CD4-positive, alpha-beta T cell treated with Interleukin-4 for 4 hours (primary cell): ENCODE measurements at places on chromosomes 5 and 9.
A peak's percentile ranks its signal among the peaks of the same experiment; 100 is the strongest.

GRCh38 chr9:109030426-109030825, 17.1 kb upstream of the CTNNAL1 start:
- DNase-seq: no peak

- DNase-seq: no peak
Measured at GRCh38 chr9:127067603-127068220, 54.7 kb downstream of the ANGPTL2 start.

DNA sequence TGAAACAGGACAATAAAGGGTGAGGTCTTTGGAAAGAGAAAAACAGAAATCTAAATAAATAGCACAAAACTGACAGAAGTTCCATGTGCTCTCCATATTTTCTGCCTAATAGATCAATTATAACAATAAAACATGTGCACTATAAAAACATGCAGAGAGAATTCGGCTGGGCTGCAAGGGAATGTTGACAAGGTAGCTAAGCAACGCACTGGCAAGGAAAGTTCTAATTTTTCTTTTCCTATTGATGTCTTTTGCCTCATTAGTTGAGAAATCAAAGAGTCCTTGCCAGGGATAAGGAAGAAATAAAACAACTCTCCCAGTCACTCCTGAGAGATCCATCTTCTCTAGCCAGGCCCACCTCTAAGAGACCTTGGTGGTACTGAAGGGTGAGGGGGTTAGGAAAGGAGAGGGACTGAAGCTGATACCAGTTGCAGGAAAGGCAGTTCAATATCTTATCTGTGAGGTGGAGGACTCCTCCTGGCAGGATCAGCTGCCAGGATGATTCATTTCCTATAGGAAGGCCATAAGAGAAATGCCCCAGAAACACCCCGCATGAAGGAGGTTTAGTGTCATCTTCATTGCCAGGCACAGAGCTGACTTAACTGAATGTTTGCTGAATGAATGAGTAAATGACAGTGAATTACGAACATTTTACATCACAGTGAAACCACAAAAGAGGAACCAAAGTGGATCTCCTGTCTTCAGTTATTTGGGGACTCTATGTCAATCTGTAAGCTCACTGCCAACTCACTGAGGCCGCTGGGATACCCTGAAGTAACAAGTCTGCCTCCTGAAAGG, 63.7 kb upstream of the IFNK start:
- DNase-seq: peak; percentile 6

DNA sequence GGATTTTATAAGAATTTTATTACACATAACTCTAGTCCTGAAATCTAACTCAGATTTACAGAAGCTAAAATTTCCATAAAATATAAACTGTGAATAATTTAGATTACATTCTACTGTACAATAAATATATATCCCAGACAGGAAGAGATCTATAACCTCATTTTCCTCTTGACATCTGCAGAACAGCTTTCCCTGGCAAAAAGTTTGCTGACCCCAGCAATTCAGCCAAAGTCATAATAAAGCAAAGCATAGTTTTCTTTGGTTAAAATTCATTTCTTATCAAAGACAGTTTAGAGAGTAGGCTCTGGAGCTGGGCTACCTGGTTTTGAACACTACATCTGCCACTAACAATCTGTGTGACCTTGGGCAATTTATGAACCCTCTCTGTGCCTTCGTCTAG, 372.5 kb downstream of the CAAP1 start:
- no peak for DNase-seq

DNA sequence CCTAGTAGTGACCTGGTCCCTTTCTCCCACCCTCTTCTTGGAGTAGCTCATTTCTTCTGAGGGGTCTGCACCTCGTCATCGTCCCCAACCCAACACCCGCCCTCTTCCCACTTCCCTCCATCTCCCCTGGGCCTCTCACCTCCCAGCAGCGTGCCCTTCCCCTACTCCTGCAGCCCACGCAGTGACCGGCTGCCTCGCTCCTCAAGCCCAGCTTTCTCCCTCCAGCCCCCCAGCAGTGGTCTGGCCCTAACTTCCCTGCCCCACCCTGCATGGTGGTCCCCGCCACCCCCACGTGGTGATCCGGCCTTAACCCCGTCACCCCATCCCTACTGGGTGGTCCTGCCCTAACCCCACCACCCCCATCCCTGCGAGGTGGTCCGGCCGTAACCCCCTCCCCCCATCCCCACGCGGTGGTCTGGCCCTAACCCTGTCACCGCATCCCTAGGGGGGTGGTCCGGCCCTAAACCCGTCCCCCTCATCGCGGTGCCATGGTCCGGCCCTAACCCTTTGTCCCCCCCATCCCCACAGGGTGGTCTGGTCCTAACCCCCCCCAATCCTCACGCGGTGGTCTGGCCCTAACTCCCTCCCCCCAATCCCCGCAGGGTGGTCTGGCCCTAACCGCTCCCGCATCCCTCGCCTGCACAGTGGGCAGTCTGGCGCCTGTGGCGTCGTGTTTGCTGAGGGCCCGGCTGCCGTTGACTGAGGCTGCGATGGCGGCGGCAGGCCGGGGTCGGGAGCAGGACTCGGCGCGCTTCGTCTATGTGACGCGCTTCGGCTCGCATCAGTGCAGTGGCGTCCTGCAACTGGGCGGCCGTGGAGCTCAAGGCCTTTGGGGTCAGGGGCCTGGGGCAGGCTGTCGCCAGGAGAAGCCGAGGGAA, at the start of gene C5orf47:
TSS of gene C5orf47 (plus strand) at position 617 of the 878 bp plus-strand sequence. CDS start at position 711, 94 bp downstream.
- DNase-seq: no peak

DNA sequence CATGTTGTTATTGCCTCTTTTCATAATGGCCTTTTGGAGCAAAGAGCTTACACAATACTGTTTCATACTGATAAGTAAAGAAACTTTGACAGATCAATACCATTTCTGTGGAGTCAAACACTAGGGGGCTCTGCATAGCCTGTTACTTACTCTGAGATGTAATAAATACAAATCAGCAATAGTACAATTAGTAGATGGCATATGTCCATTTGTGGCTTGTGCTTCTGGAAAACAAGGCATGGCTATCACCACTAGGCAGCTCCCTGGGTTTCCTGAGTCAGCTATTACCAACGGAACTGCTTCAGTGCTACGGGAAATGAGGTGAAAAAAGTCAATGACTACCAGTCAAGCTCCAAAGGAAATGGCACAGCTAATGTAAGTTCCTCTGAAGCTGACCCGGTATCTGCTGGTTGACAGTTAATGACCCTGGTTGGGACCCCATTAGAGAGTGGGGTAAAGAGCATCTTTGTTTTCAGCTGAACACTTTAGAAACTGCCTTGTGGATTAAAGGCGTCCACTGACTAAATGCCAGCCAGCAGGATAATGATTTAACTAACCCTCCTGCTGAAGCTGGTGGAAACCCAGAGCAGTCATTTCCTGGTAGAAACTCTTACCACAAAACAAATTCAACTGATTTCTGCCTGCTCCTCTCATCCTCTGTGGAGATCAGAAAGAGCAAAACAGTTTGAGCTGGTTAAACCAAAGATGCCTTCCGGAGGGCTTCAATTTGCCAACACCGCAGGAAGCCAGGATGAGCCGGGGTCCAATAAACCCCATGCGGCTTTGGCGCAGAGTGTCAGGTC, 69.0 kb upstream of the FAM169A start:
- peak; percentile 27 for DNase-seq

GRCh38 chr5:119307170-119307569, 48.6 kb upstream of the TNFAIP8 start:
- no peak for DNase-seq

DNA sequence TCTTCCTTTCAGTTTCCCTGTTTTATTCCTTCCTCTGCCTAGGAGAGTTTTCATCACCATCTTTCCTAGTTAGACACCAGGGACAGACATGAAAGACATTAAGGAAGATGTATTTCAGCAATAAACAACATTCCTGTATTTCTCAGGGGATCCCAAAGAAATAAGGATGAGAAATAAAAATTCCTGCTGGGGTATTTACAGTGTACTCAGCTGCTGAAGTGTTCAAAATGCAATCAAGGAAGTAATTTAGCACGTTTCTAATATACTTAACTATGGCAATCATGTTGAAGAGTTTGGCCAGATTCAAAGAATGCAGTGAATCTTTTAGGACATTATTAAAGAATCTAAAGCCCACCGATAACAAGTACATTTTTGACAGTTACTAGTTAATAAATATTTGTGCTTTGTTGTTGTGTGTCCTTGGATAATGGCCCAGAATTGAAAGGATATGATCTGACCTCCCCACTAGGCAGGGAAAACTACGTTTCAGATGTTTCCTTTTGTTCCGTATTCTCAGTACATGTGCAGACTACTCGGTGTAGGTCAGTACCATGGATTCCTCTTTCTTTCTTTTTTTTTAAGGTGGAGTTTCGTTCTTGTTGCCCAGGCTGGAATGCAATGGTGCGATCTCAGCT, 46.8 kb downstream of the INIP start:
- no peak for DNase-seq

GRCh38 chr5:8844206-8844605, 701.7 kb downstream of the SEMA5A start:
- DNase-seq: no peak

DNA sequence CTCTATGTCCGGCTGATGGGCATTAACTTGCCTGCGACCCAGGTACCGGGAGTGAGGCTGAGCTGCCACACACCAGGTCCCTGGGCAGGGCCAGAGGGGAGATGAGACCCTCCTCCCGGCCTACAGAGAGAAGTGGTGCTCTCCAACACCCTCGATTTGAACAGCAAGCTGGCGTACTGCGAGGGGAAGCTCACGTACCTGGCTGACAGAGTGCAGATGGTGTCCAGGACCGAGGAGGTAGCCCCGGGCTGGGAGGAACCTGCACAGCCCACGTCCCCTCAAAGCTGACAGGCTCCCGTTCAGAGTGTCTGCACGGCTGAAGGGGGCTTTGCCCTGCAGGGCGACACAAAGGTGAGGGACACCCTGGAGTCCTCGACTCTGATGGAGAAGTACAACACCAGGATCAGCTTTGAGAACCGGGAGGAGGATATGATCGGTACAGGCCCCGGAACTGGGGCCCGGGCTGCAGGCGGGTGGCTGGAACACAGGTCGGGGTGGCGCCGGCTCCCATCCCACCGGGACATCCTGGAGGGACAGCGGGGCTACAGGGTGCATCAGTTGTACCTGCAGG, 1.0 kb upstream of the RABL6 start:
- DNase-seq: no peak

DNA sequence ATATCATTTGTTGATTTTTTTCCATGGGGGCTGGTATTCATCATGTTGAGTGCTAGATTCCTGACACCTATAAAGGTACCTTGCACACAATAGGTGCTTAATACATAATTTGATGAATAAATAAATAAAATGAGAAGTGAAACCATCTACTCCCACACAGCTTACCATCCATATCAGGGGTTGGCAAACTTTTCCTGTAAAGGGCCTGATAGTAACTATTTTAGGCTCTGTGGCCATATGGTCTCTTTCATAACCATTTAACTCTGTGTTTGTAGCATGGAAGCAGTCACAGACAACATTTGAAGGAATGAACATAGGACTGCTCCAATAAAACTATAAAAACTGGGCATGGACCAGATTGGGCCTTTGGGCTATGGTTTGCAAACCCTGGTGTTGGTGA, 100.3 kb downstream of the GCNT1 start:
- no peak for DNase-seq

GRCh38 chr9:23380821-23381220, 445.2 kb downstream of the ELAVL2 start:
- DNase-seq: no peak

DNA sequence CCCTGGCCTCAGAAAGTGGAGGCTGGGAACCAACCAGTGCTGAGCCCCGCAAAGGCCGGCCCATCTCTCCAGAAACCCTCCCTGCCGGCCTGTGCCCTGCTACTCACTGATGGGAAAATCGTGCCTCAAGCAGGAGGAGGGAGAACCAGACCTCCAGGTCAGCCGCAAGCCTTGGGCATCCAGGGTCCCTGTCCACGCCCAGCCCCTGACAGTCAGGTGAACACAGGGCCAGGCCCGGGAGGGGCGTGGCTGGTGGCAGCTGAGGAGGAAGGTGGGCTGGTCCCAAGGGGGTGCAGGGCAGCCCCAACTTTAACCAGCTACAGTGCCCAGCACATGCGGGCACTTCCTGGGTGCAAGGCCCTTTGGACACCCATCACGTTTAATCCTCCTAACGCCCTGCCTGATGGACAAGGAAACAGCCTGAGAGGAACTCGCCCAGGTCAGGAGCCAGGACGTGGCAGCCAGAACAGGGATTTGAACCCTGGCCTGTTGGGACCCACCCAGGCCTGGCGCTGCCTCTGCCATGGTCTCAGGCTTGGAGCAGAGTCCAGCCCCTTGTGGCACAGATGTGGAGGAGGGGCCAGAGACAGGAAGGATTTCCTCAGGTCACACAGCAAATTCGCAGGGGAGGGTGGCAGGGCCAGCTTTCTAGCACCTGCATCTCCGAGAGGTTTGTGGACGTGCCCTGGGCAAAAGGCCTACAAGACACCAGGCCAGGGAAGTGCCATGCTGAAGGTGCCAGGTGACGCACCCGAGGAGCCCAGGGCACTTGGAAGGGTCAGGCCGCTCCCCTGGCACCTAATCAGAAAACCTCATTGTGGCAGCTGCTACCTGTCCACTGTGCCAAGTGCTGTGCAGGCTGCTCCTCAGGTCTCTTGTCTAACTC, 4.5 kb downstream of the RALGDS start:
- no peak for DNase-seq

GRCh38 chr5:126656401-126657007, 55.8 kb downstream of the PHAX start:
- peak; percentile 46 for DNase-seq

DNA sequence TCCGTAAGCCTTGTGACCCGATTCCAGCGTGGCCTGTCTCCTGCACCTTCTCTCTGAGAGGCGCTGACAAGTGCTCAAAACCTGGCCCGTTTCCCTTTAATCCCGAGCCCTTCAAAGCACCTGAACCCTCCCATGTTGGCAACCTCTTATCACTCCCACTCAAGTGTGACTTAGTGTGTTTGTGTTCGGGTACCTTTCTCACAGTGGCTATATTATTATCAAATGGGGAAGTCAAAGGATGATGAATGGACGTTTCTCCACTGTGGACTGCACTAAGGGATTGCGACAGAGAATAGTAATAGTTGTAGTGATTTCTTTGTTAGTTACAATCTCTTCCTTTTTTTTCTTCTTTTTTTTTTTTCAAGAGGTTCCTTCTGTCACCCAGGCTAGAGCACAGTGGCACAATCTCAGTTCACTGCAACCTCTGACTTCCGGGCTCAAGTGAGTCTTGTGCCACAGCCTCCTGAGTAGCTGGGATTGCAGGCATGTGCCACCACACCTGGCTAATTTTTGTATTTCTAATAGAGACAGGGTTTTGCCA, 65.4 kb upstream of the TNFSF8 start:
- DNase-seq: no peak

GRCh38 chr5:173671121-173671949, 54.9 kb upstream of the BOD1 start:
- DNase-seq: no peak

DNA sequence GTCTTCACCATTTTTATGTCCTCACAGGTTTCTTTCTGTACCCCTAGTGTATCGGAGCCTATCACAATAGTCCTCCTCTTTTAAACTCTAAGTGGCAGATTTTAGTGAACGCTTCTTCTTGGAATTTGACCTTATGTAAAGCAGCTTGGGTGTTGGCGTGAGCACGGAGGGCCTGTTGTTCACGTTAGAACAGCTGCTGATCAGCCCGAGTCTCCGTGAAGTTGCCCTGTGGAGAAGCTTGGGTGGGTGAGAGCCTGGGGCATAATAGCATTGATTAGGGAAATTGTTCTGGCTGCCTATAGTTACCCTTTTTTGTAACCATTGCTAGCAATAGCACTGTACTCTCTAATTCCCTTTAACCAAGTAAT, 167.0 kb upstream of the OTULINL start:
- DNase-seq: no peak

GRCh38 chr5:15421921-15422412, 78.0 kb upstream of the FBXL7 start:
- no peak for DNase-seq
